ENCODE measurements at places on chromosomes 5 and 9.

GRCh38 chr9:69207503-69207902 is 33.4 kb downstream of the TJP2 start:
- no peak for DNase-seq

GRCh38 chr5:124901081-124901480 is 154.6 kb upstream of the ZNF608 start:
- no peak for DNase-seq

GRCh38 chr5:72187388-72188075 is 80.3 kb downstream of the MAP1B start:
- DNase-seq: no peak

DNA sequence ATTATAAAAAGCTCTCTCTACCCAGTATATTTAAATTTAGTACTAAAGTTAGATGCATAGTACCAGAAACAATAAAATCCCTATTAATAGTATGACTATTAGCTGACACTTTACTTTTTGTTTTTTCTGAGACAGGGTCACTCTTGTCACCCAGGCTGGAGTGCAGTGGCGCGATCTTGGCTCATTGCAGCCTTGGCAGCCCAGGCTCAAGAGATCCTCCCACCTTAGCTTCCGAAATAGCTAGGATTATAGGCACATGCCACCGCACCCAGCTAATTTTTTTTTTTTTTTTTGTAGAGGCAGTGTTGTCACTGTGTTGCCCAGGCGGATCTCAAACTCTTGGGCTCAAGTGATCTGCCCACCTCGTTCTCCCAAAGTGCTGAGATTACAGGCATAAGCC is 8.0 kb downstream of the CCNG1 start:
- no peak for DNase-seq

DNA sequence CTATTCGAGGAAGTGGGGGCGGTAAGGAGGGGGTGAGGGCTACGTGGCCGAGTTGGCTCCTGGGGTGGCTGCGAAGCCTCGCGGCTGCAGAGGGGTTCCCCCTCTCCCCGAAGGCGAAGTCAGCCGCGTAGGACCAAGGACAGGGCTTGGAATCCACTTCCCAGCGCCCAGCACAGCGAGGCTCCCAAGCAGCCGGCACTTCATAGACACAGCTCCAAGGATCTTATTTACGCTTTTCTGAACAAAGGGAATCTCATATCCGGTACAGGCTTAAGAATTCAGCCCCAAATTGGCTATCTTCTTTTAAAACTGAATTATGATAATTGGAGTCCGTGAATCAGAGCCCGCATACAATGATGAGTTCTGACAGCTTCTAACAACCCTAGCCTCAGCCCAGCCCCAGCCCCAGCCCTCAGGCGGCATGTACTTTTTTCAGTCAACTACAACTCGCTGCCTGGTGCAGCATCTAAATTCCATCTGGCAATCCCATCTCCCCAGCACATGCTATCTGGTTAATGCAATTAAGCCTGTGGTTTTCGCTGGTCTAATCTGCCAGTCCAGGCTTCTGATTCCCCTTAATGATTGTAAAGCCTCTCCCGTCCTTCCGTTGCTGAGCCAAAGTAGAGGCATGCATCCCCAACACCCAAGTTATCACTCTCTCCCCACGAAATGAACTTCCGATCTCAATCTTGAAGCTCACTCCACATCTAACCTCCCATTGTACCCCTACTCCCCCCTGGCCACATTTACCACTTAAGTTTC is 1.0 kb downstream of the ELAVL2 start:
- no peak for DNase-seq

DNA sequence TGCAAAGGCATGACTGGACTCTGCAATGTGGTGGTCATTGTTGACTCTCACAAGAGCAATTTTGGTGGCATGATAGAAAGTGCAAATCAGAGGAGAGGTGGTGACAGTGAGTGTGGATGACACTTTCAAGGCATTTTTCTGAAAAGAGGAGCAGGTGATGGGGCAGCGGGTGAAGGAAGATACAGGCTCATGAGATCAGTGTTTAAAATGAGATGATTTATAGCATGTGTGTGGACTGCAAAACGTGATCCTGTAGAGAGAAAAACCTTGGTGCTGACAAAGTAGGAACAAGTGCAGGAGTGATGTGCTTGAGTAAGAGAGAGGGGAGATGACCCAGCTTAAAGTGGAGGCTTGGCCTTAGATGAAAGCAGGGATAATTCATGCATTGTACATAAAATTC is 171.2 kb upstream of the PPP2R2B start:
- no peak for DNase-seq

DNA sequence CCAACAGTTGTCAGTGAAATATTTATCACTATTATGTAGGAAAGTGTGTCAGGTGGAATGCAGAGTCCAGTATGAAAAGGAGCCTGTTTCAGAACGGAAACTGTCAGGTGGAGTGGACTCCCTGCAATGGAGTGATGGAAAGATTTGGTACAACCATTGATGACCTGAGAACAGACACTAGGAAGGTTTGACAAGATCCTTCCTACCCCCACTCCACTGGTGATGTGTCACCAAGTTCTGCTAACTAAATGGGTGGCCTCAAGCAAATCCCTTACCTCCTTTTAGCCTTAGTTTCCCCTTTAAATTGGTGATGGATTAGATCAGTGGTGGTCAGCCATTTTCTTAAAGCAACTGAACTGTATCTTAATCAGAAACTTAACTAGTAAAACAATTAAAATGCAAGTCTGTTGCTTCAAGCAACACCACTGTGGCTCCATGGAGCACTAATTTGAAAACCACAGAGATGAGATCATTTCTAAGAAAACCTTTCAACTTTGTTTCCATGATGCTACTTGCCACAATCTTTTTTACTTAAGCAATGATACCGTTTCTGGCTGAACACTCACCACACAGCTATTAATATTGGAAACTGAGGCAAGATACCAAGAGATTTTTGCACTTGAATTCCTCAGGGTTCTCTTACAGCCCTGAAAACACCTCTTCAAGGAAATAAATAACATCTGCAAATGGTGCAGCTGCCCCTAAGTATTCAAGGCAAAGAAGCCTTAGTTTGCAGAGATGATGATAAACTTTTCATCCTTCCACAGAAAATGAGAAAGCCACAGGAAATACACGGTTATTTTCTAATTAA is 140.6 kb downstream of the ERCC6L2 start:
- DNase-seq: no peak

DNA sequence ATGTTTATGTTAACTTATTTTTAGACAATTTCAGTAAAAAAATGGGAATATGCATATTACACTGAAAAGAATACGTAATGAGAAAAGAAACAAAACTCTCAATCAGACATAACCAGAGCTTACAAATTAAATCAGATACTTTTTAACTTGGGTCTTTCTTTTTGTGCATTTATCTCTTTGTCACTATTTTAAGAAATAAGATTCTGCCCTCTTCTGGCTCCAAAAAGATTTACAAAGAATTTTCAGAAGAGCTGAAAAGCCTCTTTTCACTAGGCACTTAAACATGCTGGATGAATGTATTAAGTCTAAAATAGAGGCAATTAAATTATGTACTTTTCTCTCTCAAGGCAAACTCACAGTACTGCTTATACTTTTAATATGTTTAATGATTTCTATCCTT is 55.5 kb downstream of the CEP120 start:
- no peak for DNase-seq

DNA sequence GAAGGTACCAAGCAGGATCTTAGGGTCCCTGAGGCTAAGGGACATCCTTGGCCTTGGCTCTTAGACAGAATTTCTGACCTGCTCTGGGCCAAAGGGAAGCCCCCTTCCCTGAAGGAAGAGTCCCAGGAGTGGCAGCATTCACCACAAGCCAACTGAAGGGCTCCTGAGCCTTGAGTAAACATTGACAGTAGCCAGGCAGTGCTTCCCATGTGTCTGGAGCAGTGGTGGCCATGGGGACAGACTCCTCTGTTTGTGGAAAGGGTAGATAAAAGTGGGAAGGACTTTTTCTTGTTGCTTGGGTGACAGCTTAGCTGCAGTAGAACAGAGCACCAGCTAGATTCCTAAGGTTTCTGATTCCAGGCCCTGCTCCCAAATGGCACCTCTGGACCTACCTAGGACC is 61.4 kb upstream of the VLDLR start:
- DNase-seq: no peak

DNA sequence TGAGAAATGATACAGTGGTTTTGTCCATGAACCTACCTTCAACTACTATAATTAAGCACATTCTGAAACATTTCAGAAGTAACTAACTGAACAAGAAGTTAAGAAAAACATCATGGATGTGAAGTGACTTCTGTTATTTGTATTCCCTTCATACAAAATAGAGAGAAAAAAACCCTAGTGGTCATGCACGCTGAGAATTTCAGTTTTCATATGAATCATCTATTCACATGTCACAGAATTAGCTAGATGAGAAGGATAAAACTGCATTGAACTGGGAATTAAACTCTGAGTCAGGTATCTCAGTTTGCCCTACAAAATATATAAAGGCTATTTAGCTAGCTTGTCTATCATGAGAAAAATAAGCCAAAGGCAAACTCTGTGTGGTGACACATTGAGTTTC is 451.8 kb upstream of the FTMT start:
- DNase-seq: no peak

- DNase-seq: no peak
Observed at GRCh38 chr5:90830058-90830457, 271.5 kb downstream of the ADGRV1 start.

DNA sequence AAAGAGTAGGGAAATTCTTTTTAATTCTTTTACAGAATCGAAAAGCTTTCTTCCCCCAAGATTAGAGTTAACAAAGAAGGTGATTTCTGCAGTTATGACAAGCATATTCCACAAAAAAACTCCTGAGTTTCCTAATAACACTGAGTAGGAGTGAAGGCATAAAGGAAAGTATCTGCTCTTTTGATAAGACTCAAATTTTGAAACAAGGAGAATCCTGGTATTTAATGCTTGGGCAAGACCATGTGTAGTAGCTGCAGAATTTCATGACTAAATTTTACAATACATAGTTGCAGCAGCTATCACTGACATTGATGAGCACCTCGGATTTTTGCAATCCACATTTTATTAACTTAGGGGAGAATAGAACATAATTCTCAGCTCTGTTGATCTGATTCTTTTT is 92.6 kb downstream of the MARCHF3 start:
- DNase-seq: no peak

DNA sequence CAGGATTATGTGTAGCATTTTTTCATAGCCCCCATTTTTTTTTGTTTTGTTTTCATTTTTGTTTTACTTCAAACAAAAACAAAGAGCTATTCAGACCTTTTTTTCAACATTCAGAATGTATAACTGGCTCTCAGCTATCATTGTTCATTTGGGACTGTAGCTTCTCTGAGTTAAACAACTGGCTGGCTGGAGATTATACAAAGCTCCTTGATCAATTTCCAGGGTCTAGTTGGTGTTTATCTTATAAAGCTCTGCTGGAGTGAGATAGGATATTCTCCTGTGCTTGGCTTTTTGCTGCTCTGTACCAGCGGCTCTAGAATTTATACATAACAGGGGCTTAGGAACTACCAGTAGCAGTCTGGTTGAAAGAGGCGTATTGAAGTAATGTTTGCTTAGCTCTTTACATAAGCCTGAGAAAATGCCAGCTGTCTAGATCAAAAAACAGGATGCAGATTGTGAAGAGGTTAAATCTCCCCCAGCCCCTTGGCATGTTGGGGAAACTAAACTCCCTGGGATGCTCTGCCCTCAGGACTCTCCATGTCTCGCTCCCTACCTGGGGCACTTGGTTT is 15.2 kb downstream of the GARNL3 start:
- no peak for DNase-seq

DNA sequence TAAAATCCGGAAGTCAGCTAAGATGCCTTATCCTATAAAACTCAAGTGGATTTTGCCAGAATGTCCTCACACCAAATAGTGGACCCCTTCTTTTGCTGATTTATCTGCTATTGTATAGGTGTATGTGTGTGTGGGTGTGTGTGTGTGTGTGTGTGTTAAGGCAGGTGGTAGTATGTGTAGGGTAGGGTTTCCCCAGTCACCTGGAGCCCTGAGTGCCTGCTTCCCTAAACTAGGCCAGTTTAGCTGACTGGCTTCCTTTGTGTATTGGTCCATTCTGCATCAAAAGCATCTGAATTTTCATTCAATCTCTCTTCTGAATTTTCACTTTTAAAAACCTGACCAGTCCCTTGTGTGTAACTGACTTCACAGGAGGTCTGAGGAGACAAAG is 42.2 kb upstream of the LCP2 start:
- DNase-seq: no peak

DNA sequence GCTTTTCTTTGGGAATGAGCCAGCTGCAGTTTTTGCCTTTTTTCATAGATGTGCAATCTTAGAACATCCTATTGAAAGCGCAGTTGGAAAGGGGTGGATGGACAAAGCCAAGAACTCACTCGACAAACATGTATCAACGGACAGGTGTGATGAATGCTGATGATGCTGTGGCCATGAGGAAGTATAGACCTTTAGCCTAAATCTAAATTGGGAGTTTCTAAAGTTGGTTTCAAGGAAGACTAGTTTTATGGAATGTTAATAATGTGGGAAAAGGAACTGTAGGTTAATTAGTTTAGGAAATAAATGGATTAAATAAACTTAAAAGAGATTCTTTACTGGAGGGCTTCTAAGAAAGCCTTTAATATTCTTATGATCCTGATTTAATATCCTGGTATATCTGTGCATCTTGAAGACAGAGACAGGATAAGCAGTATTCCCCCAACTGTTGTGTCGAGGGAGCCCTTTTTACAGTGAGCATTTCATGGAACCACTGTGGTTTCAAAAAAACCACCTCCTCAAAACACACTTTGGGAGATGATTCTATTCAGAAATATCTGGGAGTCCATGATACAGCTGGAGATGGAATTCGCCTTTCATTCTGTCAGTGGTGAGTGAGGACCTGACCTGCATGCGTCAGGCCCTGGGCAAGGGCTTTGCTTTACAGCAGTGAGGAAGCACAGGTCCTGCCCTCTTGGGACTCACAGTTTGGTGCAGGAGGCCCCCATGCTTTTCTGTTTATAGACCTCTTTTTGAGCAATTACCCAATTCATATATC is 82.6 kb downstream of the AOPEP start:
- DNase-seq: no peak

- DNase-seq: no peak
Observed at GRCh38 chr9:87803623-87804345, 77.9 kb downstream of the CTSL start.

DNA sequence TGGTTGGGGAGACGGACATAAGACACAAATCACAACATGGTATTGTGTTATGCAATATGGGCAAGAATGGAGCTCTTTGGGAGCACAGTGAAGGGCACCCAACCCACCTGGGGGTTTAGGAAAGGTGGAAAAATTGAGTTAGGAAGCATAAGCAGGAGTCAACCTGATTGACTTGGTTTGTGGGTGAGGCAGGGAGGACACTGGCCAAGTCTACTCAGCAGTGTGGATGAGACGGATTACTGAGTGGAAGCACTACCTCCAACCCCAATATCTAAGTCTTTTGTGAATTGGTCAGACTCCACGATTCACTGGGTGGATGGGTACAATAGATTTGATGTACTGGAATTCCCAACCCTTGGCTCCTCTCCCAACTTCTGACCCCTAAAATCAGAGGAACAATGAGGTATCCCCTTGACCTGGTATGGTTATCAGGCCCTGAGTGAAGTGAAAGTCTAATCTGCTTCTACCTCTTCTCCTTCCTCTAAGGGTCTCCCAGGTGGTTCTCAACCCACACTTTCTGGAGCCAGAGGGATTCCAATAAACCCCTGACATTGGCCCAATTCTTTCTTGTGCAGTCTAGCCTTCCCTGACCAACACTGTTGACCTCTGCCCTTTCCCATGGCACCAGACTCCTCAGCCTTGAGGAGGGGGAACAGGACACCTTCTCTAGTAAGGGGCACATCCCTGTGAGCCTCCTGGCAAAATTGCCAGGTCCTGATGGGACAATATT is 5.2 kb downstream of the EGR1 start:
- peak; percentile 35 for DNase-seq

Data from stimulated activated CD4-positive, alpha-beta T cell treated with anti-CD3 and anti-CD28 coated beads, Interleukin-15, amount 100 ng/mL, for 1 hour (primary cell).